ENCODE measurements at places on chromosomes 12 and 14.

- DNase-seq = no peak
Observed at GRCh38 chr12:95520816-95521215, 30.5 kb downstream of the USP44 start.

GRCh38 chr12:89538897-89539296 is 13.1 kb upstream of the POC1B start:
- no peak for DNase-seq

GRCh38 chr14:68979722-68980451 is 785 bp upstream of the ACTN1 start:
- no peak for DNase-seq

DNA sequence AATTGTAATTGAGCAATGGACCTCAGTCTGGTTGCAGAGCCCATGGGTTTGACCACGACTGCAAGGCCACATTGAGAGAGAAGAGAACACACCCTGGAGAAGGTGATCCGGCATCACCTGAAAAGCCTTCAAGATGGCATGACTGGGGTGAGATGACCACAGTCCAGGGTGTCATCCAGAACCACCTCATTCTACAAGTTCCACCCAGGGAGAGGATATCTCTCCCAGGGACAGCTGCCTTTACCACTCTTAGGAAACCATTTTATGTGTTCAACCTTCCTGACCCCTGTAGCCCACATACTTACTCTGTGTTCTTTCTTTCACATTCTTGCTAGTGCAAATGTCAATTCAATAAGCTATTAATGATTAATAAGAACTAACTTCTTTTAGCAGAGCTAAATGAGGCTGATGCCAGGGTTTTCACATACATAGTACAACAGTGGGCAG is 43.4 kb upstream of the CPM start:
- DNase-seq = no peak

DNA sequence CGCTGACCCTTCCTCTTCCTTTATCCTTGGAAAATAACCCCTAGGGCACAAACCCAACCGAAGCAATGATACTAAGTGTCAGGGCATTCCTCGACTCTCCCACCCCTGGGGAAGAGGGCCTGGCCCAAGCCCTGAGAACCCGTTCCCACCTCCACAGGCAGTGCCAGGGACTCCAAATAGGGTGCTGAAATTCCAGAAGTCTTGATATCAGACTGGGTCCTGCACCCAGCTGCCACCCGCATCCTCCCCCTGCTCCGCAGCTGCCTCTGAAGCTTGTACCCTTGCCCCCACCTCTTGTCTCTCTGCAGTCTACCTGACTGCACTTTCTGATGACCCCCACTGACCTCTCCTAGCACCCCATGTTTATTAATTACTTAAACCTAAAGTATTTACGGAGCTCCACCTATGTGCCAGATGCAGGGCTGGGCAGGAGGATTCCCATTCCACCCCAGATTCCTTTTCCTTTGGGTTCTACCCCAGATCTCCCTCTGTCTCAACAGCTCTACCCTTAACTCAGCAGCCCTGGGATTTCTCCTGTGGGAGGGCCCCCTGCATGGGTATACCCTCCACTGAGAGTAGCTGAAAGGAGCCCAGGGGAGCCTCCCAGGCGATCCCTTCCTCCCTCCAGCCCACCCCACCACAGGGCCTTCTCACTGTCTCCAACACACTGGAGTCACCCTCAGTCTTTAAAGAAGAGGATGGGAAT is 4.1 kb upstream of the KRT18 start:
- DNase-seq = no peak

DNA sequence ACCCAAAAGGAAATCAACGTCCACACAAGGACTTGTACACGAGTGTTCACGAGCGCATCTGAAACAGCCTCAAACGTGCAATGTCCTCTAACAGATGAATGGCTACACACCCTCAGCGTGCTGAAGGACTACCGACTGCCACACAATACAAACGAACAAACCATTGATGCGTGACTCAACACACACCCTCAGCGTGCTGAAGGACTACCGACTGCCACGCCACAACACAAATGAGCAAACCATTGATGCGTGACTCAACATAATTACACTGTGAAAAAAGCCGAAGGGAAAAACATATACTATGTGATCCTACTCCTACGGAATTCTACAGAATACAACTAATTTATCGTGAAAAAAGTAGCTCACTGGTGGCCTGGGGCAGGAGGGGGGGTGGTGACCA is 25.1 kb upstream of the BTBD6 start:
- no peak for DNase-seq

DNA sequence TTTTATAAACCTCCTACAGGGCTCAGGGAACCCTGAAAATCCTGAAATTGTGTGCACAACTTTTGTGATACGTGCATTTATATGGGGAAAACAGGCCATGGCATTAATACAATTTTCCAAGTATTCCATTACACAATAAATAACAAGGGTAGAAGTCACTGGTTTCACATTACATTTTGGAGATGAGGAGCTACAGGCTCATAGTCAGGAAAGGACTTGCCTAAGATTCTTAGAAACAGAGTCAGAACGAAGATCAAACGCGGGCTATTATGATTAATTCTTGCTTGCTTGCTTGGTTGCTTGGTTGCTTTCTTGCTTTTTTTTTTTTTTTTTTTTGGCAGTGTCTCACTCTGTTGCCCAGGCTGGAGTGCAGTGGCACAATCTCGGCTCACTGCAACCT is 16.7 kb downstream of the NOS1 start:
- no peak for DNase-seq

DNA sequence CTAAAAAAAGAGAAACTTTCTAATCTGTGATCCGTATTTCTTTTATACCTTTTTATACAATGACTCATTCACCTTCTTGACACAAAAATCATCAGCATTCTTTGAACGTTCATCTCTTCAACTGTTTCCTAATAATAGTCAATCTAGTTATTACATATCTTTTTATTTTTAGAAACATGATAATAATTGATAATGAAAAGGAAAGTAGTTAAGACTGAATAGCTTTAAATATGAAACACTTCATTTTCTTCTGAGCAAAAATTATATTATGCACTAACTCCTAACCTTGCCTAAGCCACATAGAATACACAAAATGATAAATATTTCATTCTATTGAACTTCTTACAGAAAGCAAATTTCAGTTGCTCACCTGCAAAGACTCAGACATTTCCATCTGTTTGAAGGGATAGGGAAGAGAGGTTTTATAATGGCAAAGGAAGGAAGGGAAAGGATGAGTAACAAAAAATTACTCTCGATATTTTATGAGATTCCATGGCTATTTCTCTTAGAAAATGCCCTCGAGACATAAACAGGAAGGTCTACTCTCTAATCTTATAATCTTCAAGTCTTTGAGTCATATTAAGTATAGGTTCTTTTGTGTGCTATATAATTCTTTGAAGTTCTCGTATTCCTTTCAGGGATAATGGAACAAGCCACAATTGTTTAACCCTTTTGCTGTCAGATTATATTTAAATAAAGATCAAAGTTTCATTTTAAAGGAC is 7.5 kb upstream of the KLHL42 start:
- DNase-seq = no peak

DNA sequence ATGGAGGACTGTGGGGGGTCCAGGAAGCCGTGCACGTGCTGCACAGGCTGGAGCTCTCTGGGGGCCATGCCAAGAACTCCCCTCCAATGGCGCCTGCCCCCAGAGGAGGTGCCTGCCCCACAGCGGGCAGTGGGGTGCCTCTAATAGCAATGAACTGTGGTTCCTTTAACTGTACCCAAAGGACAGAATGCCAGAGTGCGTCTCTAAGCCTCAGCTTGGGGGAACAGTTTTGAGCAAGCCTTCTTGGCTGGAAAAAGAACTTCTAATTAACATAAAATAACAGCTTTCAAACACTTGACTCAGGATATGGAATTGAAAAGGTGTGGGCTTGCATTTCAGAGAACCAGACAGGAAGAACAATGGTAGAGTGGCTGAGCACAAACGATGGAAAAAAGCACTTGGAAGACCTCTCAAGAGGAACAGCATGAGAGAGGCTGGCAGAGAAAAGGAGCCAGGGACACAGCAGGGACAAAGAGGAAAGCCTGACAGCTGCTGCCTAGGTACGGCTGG is 195.6 kb downstream of the TTC7B start:
- DNase-seq = no peak

- no peak for DNase-seq
Observed at GRCh38 chr12:64269161-64269560, 47.1 kb upstream of the KICS2 start.

DNA sequence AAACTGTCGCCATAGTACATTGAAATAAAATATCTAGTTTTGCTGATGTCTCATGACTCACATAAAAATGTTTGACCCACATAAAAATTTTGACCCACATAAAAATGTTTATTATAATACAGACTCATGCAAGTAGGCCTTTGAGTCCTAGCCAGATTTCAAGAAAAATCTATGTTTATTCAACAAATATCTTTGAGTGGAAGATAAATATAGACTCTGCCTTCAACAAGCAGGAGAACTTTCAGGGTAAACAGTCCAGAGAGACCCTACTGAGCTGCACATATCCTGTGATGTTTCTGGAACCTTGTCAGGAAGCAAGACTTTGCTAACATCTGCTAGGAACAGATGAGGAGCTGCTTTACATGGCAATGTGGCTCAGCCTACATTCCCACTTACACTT is 283.1 kb downstream of the MDGA2 start:
- DNase-seq = no peak

- DNase-seq = no peak
Observed at GRCh38 chr14:31712244-31713127, 151.3 kb downstream of the NUBPL start.

DNA sequence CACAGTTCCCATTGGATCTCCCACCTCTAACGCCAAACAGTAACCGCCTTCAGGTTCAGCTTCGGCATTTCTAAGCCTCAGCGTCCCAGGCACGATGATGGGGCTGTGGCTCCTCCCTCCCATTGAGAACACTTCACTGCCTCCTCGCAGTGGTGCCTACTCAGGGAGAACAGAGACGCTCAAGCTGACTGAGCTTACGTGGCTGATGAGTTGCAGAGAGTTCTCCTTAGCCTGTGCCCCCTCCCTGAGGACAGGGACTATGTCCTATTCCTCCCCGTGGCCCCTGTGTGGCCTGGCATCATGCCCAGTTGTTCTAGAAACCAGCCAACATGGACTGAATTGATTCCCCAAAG is 87.0 kb downstream of the ITPK1 start:
- no peak for DNase-seq

DNA sequence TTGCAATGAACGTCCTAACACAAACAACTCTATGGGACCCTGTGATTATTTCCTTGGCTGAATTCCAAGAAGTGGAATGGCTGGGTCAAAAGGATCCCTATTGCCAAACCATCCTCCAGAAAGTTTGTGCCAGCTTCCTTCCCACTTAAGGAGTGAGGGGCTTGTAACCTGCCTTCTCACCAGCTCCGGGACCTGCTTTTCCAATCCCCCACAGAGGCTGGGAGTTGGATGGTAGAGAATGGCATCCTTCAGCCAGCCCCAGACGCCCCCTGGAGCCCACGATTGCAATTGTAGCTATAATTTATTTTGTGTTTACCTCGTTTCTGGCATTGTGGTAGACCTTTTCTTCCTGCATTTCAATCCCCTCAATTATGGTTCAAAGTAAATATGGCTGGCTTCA is 9.7 kb upstream of the ZDHHC22 start:
- DNase-seq = no peak

DNA sequence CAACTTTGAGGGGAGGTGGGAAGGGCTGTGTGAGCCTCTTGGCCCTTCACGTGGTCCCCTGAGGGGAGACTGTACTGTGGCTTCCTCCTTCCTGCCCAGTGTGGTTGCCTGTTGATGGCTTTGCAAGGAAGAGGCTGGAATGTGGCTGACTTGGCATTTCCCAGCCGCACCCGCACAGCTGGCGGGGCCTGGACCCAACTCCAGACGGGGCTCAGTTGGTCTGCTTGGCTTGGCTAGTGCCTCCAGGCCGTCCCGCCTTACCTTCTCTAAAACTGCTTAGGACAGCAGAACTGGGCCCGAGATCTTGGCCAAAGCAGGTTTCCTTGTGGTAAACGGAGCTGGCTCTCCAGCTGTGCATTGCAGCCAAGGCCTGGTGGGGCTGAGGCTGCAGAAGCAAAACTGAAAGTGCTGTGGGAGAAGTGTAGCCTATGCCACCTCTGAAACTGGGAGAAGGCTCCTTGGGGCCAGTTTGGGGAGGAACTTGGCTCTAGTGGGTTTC is 139.5 kb downstream of the SMOC1 start:
- no peak for DNase-seq

GRCh38 chr12:127539226-127539858 is 727.6 kb upstream of the TMEM132C start:
- DNase-seq = no peak

- DNase-seq = no peak
Observed at GRCh38 chr14:96599076-96599475, 96.9 kb downstream of the PAPOLA start.

GRCh38 chr12:71876137-71876799 is 36.7 kb downstream of the TBC1D15 start:
- DNase-seq = no peak

DNA sequence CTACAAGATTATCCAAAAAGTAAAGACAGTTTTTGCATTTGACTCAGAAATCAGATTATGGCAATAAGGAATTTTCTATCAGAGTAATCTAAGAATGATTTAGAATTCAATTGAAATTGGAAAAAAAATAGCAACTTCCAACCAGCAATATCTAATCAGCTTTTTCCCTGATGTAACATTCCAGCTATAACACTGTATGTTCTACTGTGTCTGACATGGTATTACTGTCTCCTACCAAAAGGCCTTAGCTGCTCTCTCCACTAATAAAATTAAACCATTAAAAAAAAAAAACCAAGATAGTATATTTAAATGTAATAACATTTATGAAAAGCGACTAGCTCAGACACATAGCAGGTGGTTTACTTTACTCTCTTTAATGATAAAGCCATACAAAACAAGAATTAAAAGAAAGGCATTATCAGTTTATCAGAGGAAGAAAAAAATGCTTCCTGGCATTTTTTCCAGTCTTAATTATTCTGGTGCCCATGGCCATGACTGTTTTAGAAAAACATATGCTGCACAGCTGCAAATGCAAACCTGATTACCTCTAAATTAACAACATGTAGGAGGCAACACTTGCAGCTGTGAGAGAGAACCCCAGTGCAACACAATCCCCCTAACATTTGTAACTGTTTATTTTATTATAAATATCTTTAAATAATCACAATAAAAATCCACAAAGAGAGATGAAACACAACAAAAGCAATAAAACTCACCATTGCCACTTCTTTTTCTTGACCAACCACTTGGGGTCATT is 28.8 kb downstream of the PHLDA1 start:
- DNase-seq = no peak

GRCh38 chr14:51908086-51908485 is 47.7 kb downstream of the GNG2 start:
- DNase-seq = no peak

- DNase-seq = no peak
Observed at GRCh38 chr12:94732367-94732990, 82.1 kb upstream of the TMCC3 start.

- DNase-seq = no peak
Observed at GRCh38 chr12:49236423-49236822, 28.5 kb upstream of the TUBA1C start.

- DNase-seq = no peak
Observed at GRCh38 chr12:18250313-18250916, 10.9 kb upstream of the PIK3C2G start.

DNA sequence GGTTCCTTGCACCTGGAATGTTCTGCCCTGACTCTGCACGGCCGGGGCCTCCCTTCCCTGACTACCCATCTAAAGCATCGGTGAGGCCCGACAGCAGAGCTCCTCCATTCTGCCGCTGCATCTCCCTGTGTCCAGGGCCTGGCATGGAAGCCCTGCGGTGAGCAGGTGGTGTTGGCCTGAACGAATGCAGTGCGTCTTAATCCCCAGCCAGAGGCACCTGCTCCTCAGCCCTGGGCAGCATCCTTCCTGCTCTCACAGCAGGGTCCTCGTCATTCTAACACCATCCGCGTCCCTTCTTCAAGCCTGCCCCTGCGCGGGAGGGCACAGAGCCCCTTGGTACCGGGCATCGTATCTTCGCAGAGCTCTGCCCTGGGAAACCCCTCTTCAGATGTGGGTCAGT is 15.4 kb downstream of the BEGAIN start:
- no peak for DNase-seq

All from activated T-cell treated with anti-CD3 and anti-CD28 coated beads for 1 hour (primary cell).